T-helper 9 cell (primary cell): ENCODE measurements at places on chromosomes 16 and 17.

DNA sequence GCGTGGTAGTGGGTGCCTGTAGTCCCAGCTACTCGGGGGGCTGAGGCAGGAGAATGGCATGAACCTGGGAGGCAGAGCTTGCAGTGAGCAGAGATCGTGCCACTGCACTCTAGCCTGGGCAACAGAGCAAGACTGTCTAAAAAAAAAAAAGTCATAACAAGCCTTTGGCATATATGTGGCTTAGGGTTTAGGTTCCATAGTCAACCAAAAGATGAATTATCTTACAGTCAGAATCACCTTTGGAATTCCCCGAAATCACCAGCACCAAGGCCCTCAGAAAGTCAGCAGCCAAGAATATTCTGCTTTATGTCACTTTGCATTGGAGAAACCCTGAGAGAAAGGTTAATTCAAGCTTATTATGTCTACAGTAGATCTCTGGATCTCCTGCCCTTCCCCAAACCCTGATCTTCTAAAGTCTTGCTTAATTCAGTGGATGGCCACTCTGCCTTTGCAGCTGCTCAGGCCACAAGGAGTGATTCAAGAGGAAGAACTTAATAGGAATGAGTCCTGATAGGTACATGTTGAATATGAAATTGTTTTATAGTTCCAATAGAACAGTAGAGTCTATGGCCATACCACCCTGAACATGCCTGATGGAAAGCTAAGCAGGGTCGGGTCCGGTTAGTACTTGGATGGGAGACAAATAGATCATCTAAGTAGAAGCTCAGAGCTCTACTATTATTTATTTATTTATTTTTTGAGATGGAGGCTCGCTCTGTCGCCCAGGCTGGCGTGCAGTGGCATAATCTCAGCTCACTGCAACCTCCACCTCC is 196.0 kb upstream of the CACNG5 start:
- DNase-seq: no peak

DNA sequence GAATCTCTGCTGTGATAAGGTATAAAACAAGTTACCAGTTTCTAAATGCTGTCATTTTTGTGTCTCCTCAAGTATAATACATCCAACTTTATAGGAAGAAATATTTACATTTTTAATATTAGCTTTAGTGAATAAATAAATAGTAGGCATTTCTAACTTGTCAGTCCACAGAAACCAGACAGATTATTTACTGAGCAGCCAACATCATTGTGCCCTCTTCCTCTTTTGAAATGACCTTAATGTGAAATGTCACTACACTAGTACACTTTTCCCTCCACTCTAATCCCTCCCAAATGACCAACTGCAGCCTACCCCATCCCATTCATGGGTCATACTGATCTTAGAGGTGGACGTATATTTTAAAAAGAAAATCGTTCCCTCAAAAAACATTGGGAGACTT is 9.2 kb downstream of the STXBP4 start:
- DNase-seq: no peak

DNA sequence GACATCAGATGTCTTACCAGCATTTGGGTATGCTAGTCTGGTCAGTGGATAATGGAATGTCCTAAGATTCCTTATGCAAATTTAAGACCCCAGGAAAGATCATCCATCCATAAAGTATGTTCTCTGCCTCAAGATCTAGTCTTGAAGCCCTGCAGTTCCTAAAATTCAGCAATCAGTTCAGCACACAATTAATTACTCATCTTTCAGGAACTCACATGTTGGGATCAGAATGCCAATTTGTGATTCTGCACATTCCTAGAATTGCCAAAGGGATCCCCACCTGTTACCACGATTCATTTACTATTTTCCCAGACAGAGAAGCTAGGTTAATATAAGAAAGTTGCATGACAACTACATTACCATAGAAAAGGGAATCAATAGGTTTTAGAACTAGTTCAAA is 3.2 kb downstream of the OR2C1 start:
- no peak for DNase-seq

DNA sequence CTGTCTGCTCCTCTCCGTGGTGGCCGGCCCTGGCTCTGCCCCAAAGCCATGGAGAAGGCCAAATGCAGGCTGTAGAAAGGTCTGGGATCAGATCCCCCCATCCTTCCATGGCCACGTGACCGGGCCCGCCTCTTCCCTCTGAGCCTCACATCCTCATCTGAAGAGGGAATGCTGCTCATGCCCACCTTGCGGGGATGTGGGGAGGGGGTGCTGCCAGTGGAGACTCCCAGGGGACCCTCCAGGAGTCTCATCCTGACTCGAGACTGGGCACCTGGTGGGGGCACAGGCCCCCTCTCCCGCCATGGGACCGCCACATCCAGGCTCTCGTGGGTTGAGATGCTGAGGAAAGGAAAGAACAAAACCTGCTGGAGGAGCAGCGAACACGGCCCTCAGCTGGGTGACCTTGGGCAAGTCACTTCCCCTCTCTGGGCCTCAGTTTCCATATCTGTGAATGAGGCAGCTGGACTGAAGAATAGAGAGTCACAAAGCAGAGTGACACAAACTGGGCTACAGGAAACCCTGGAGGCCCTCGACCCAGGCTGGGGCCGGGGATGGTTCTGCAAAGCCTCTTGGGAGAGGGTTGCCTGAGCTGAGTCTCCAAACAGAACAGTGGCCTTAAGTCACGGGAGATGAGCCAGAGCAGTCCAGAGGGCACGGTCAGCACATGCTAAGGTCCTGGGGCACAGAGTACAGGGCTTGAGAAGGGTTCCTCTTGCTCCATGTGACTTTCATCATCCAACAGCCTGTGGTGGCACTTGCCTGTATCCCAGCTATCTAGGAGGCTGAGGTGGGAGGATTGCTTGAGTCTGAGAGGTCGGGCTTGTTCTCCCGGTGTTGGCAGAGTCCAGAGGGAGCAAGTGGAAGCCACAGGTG is 30.1 kb downstream of the SOCS1 start:
- DNase-seq: no peak

DNA sequence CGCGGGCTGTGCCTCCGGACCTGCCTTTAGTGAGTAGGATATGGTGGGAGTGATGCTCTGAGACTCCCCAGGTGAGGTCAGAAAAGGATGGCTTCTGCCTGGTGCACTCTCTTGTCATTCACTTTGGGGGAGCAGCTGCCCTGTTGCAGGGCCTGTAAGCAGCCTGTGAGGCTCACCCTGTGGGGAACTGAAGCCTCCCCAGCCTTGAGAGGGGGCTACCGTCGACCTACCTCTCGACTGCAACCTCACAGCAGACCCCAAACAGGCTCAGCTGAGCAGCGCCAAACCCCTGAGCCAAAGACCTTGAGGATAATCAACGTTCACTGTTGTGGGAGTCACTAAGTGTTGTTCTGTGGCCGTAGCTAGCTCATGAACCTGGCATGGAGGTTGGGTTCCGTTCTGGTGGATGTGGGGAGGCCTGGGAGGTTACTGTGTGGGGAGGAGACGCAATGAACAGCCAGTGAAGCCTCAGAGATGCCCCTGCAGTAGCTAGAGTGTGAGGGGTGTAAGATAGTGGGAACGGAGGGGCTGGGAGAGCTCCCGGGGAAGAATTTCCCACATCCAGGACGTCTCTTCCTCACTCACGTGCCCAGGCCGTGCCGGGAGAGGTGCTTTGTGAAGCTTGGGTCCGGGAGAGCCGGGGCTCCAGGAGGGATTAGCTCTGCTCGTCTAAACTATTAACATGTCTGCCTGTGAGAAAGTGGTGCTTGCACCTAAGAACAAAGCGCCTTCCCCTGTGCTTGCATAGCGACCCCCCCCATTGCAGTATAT is 38.8 kb downstream of the METRNL start:
- no peak for DNase-seq
